Fibroblast of mammary gland (primary cell): ENCODE measurements at places on chromosomes 6 and 20.

DNA sequence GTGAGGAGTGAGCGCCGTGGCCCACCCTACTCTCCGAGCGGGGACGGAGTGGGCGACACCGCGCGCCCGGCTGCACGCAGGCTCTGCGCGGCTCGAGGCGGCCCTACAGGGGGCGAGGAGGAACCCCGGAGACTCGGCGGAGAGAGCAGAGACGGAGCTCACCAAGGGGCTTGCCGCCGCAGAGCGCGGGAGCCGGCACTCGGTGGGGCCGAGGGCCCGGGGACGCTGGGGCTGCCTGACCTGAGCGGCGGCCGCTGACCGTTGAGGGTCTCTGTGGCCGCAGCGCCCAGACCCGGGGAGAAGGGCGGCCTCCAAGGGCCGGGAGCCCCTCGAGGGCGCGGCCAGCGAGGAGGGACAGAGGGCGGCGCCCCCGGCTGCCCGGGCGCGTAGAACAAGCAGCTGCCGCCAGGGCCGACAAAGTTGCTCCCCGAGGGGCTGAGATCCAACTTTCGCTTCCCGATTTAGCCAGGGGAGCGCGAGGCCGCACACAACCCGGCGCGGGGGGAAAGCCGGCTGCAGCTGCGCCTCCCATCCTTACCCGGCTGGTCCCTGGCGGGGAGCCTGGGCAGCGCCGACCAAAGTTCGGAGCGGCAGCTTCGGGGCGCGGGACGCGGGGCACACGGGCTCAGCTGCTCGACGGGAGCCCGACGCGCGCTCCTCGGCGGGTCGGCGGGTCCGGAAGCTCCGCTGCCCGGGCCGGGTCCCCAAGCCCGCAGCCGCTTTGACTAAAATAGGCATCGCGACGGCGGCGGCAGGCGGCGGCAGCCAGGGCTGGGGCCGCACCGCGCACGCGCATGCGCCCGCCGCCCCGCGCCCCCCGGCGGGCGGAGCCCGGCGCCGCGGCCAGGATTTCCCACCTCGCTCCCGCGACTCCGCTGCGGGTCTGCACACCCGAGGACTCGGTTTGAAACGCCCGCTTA, 43.1 kb downstream of the POPDC3 start:
- peak; percentile 48 for DNase-seq

DNA sequence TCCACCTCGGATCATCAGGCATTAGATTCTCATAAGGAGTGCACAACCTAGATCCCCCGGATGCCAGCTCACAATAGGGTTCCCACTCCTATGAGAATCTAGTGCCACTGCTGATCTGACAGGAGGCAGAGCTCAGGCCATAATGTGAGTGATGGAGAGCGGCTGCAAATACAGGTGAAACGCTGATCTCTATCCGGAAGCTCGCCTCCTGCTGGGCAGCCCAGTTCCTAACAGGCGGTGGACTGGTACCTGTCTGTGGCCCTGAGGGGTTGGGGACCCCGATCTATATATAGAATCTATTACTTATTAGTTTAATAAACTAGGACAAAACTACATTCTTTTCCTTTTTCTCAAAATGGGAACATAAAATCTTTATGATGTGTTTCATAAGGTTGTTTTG, 741.9 kb downstream of the RFPL4B start:
- no peak for DNase-seq

GRCh38 chr6:13813621-13814175, 659 bp downstream of the MCUR1 start:
- peak; percentile 57 for DNase-seq

- DNase-seq, result peak; percentile 96
Observed at GRCh38 chr6:158219228-158219627, 51.1 kb downstream of the GTF2H5 start.

- DNase-seq, result peak; percentile 48
Observed at GRCh38 chr6:52063584-52064344, 23.6 kb downstream of the PKHD1 start.

GRCh38 chr6:12535586-12536314, 180.8 kb upstream of the PHACTR1 start:
- no peak for DNase-seq

DNA sequence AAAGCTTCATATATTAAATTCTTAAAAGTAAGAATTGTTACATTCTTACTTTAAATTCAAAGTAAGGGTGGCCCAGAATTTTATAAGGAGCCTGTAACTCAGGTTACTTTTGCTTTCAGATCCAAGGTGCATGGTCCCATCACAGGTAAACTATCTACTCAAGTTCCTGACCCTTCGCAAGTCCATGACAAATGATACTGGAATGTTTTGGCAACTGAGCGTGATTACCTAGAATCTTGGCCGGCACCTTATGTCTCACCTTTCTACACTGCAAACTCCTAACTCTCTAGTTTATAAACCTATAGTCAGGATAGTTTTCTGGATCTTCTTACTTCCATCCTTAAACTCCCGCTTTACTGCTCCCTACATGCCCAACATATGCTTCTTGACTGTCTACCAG, 67.9 kb upstream of the HMGN3 start:
- no peak for DNase-seq

DNA sequence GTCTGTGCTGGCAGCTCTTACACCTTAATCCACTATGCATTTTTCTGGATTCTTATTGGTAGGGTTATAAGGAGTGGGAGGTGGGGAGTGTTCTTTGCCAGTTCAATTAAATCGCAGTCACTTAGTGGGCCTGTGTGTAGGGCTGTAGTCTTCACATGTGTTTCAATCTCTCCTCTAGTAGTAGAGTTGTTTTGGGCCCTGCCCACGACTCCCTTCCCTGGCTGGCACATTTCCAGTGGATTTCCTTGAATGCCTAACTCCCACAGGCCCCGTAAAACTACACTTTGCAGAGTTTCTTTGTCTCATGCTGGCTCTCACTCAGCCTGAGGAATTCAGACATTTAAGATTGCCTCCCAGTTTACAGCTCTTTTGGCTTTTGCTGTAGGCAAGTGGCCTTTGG, 414.0 kb upstream of the OPRM1 start:
- peak; percentile 45 for DNase-seq

DNA sequence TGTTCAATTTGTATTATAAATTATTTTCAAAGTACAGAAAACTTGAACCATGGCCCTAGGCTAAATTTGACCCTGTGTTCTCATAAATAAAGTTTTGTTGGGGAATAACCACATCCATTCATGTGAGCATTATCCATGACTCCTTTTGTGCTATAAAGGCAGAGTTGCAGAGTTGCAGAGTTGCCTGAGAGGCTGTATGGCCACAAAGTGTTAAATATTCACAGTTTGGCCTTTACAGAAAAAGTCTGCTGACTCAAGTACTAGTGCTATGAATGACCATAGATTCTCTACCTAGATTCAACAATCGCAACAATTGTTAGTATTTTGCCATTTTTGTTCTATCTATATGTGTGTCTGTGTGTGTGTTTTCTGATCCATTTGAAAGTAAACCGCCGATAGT, 46.2 kb upstream of the BEND3 start:
- DNase-seq, result no peak

- no peak for DNase-seq
Observed at GRCh38 chr6:85125526-85125925, 324.4 kb upstream of the NT5E start.

DNA sequence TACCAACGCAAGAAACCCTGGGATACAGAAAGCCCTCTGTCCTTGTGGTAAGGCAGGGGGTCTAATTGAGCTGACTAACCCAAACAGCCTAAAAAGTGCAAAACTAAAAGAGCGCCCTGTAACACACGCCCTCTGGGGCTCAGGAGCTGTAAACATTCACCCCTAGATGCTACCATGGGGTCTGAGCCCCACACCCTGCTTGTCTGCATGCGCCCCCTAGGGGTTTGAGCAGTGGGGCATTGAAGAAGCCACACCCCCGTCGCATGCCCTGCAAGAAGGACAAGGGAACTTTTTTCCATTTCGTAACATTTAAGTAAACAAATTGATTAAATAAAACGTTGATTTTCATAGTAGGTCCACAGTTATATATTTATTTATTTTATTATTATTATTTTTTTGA, 616.9 kb upstream of the MAN1A1 start:
- DNase-seq, result no peak

- peak; percentile 77 for DNase-seq
Observed at GRCh38 chr20:5150226-5151076, 23.6 kb downstream of the CDS2 start.

GRCh38 chr6:20377623-20378265, 23.9 kb upstream of the E2F3 start:
- DNase-seq, result peak; percentile 40

GRCh38 chr20:36441027-36441414, 100.3 kb upstream of the MYL9 start:
- DNase-seq, result no peak

- DNase-seq, result no peak
Observed at GRCh38 chr6:31568537-31568961, 3.5 kb upstream of the LTA start.

GRCh38 chr6:551405-551804, 105.5 kb downstream of the HUS1B start:
- DNase-seq, result peak; percentile 44

GRCh38 chr6:149306967-149307366, 10.5 kb upstream of the TAB2 start:
- peak; percentile 86 for DNase-seq

DNA sequence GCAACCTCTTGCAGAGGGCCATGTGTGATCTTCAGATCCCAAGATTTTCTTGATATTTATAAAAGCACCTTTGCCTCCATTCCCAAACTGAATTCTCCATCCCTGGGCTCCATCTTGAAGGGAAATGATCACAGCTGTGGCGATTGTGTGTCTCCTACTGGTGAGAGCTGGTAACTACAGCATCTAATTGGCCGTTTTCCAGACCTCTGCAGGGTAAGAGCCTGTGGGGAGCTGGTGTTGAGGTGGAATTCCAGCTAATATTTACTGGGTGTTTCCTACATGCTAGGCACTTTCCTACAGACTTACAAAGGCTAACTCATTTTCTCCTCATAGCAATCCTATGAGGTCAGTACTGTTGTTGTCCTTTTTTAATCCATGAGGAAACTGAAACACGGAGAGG, 59.2 kb upstream of the FNDC1 start:
- DNase-seq, result peak; percentile 66

DNA sequence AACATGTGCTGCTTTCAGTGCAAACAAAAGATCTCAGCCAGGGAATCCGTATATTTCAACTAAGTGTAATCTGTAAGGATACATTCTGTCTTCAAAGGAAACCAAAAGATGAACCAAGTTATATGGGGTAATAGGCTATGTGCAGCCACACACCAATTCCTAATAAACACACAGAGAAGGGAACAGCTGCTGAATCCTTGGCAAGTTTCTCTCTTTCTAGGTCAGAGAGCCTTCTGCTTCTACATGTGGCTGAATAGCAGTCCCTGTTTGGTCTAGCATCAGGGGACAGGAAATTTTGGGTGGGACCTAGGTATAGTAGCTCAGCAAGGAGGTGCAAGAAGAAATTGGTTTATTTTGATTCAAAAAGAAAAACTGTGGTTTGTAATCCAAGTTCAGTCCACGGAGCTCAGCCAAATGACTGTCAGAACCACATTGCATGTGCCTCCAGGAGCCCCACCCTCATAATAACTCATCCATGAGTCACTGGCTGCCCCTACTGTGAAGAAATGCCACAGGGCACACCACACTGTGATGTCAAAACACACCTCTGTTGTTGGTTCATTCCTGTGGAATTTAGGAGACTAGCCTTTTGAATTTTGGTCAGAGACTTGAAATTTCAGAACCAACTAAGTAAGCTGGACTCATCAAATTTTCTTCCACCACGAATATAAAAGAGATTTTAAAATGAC, 21.1 kb downstream of the SPTLC3 start:
- DNase-seq, result peak; percentile 92

DNA sequence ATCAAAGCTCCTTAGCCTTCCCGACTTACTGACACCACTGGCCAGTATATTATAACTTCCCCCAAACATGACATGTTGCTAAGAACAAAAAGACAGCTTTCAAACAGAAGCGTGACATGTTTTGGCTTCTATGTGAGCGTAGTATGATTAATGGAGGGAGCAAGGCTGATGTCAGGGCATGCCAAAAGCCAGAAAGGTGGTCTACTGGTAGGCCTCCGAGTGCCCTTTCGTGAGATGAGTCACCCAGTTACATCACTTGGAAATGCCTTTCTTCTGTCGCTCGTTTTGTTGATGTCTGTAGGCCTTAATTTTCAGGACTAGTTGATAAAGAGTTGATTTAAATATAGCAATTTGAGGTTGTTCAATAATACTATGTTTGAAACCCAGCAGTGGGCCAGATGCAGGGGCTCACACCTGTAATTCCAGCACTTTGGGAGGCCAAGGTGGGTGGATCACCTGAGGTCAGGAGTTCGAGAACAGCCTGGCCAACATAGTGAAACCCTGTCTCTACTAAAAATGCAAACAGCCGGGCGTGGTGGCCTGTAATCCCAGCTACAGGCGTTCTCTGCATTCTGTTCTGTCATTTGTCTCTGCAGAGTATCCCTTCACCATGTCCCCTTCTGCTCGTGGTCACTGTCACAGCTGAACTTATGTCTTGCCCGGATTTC, 53.3 kb downstream of the CNKSR3 start:
- DNase-seq, result peak; percentile 47

DNA sequence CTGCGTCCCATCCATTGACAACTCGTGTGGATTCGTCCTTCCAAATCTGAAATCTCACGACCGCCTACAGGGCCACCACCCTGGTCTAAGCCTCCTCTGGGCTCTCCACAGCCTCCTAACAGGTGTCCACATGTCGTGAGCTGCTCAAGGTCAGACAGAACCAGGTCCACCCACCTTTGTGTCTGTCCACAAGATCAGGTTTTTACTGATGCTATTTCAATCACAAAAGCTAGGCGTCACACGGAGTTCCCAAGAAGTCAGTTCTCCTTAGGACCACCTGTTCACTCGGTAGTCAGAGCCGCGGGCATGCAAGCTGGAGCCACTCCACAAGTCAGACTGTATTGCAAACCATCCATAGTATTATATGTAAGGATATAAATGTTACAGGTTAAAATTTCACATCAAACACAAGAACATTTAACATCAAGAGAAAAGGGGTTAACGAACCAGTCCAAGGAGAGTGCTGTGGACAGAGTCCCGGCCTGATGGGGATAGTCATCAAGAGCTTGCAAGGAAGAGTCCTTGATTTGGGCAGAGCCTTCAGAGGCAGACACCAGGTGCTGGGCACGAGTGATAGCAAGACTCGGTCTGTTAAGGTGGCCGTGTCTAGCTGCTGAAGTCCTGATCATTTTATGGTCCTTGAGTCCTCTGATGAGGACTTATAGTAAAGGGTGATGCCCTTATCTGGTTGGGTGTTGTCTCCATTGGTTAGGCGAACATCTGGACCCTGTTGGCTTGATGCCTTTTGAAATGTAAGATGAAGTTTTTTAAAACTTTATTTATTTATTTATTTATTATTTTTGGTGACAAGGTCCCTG, 731 bp upstream of the DNPH1 start:
- DNase-seq, result no peak

- no peak for DNase-seq
Observed at GRCh38 chr20:8007490-8007889, 12.1 kb downstream of the TMX4 start.

GRCh38 chr6:25250878-25251277, 28.3 kb upstream of the CARMIL1 start:
- DNase-seq, result peak; percentile 71

DNA sequence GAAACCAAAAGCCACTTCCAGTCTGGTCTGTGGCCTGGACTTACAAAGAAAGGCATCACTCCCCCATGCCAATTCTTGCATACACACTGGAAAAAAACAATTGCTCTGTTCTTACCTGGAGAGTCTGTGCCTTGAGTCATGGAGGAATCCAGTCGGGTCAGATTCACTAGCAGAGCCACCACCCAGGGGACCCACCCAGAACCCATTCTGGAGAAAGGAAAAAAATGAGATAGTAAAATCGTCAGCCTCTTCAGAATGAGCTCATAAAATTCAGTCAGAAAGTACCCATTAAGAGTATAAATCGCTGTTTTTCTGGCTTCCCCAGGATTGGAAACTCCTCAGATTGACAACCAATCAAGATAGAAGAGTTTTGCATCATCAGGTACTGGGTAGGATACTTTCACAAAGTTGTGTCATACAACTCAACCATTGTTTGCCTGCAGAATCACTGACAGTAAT, at the start of gene HLA-DOB:
TSS of gene HLA-DOB (minus strand) at position 257 of the 459 bp plus-strand sequence. CDS start at position 206, 51 bp downstream.
- DNase-seq, result peak; percentile 38
